Epithelial cell of esophagus (primary cell): ENCODE measurements at places on chromosomes 3 and 15.
A peak's percentile ranks its signal among the peaks of the same experiment; 100 is the strongest.

DNA sequence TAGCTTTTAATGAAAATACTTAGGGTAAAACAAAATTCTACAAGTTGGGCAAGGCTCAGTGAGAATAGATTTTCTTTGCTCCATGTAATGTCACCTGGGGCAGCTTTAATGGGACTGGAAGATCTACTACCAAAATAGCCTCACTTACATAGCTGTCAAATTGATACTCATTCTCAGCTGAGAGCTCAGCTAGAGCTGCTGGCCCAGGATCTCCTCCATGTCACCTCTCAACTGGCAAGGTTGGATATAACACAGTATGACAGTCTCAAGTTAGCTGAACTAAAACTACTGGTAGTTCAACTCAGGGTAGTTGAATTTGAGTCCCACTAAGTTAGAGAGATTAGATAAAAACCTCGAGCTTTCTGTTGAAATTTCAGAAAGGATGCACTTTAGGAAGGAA, 218.5 kb upstream of the PLSCR5 start:
- no peak for DNase-seq

- no peak for DNase-seq
These were observed 67.9 kb upstream of the HEG1 start for GRCh38 chr3:125123451-125124305.

DNA sequence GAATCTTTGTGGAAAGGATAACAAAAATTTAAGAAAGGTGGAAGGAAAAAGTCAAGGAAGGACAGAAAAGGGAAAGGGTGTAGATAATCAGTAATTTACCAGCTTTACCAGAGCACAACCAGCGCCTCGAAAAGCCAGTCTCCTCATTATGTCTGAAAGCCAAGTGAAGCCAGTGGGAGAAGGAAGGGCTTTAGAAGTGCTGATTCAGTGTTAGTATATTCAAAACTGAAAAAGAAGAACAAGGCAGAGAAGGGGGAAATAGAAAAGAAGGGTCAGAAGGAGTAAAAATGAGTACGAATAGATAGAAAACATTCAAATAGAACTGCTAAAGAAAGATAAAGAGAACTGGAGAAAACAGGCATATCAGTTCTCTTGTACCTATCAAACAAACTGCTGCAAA, 4.1 kb downstream of the PBRM1 start:
- no peak for DNase-seq

- no peak for DNase-seq
These were observed 104.7 kb upstream of the SLC7A14 start for GRCh38 chr3:170690661-170690981.

- DNase-seq, result no peak
These were observed 6.5 kb upstream of the FGD5 start for GRCh38 chr3:14812196-14812790.

DNA sequence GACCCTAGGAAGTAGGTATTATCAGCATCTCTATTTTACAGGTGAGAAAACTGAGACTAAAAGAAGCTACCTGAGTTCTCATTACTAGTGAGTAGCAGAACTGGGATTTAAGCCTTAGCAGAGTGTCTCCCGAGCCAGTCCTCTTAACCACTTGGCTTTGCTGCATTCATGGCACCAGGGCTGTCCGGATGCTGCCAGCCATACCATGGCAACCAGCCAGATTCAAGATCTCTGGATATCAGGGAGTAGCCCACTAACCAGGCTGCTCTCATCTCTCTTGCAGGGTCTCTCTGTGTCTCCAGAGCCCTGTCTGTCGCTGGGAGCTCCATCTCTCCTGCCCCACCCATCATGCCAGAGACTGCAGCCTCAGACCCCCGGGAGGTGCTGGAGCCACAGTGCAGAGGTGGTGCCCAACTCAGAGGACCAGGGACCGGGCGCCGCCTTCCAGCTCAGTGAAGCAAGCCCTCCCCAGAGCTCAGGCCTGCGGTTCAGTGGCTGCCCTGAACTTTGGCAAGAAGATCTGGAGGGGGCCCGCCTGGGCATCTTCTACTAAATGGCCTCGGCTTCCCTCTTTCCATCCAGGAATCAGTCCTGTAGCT, 1.7 kb downstream of the MESP2 start:
- no peak for DNase-seq

GRCh38 chr3:111999484-112000324, 982 bp downstream of the TAGLN3 start:
- peak; percentile 27 for DNase-seq

- no peak for DNase-seq
These were observed 25.2 kb downstream of the NOX5 start for GRCh38 chr15:69039516-69040225.

GRCh38 chr15:63195569-63196015, 6.2 kb downstream of the RAB8B start:
- DNase-seq, result no peak

DNA sequence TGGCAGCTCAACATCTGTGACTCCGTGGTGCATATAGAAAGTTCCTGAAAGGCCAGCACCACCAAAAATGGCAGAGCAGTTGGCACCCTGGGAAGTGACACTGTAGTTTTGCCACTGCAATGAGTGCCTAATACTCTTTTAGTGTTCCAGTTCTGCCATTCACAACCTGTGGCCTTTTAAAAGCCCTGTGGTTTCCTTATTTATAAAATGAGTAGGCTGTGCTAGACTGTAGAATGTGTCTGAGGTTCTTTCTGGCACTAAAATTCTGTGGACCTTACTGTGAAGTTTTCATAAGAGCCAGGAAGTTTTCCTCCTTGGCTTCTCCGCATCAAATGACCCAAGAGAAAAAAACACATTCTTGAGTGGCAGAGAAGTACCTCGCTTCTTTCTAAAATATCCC, 74.1 kb downstream of the MME start:
- no peak for DNase-seq

DNA sequence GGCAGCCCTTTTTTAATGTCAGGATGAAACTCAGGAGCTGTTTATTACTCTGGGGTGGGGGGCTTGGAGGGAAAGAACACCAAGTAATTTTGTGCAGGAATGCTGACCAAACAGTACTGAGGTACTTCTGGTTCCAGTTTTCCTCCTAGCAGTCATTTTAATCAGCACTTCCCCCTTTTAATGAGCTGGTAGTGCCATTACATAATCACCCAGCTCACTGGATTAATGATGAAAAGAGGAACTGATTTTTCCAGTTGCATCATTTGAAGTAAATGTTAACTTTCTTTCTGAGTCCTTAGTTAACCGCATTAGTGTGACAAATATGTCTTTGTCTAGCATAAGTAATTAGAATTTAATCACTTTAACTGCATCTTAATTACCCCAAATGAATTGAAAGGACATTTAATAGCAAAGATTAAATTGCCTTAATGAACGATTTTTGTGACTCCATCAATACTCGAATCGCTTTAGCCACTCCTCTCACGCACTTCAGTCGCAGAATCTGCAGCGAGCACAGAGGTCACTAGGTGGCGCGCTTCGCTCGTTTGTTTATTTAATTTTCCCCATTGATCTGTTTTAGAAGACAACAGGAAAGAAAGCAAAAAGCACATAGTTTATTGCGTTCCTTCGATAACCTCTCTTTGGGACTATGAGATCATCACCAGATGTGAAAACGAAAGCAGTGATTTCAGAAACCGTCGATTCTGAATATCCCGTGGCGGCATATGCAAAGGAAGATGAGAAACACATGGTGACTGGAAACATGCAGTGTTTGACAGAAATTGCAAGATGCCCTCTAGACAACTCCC, 9.8 kb downstream of the ONECUT1 start:
- peak; percentile 62 for DNase-seq

GRCh38 chr15:101444015-101444414, 45.5 kb downstream of the PCSK6 start:
- no peak for DNase-seq

DNA sequence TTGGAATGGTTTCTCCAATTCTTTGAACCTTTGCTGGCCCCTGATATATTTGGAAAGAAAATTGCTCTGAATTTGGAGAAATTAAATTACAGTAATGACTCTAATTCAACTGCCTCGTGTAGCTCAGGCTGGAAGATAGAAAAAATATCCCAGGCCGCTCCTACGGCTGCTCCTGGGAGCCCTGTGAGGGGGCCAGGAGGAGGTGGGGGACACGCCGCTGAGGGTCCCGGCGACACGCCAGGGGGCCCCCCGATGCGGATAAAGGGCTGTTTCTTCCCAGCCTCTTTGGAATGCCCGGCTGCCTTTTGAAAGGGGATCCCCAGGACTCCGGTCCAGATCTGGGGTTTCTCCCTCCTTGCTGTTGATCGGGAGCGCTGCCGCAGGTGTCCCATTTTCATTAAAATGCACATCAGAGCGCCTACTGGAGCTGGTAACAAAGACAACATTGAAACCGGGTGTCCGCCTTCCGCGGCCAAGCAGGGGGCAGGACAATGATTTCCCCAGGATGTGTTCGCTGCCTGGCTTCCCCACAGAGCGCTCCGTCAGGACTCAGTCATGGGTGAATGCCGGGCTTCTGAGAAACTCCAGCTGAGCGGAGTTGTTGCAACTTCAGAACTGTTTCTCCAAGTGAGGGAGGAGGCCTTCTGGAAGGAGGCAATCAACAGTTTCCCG, 200.1 kb upstream of the KBTBD8 start:
- DNase-seq, result peak; percentile 51

- DNase-seq, result no peak
These were observed 530.8 kb downstream of the FOXP1 start for GRCh38 chr3:71052716-71053115.

- DNase-seq, result peak; percentile 32
These were observed 73.6 kb downstream of the EEFSEC start for GRCh38 chr3:128226795-128227395.

DNA sequence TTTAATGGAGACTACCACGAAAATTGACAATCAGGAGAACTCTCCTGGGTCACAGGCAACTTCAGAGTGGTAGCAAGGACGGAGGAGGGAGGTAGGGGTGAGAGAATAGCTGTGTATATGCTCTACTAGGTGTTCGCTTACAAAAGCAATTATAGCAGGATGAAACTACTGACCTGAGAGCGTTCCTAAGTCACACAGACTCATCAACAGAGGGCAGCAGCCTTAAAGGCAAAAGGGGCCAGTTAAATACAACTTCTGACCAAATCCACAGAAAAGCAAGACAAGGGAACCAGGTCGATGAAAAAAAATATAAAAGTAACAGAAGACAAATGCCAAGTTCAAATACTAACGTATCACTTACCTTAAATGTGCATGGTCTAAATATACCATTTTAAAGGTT, 894.6 kb downstream of the PLOD2 start:
- no peak for DNase-seq

DNA sequence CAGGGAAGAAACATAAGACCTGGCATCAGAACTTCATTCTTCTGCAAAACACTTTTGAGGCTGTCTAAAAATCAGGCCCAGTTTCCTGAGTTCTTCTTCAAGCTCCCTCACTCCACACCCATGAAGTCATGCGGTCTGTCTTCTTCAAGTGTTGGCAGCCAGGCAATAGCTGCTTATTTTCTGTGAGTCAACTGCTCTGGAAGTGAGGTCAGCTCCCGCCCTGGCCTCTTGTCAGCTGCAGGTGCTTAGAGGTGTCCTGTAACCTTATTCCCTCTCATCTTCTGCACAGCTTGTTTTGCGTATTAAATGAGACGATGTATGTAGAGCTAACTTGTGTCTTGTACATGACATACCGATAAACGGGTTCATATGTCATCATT, 226.1 kb downstream of the ADAMTS17 start:
- DNase-seq, result peak; percentile 77

GRCh38 chr15:48800811-48801455, 9.9 kb downstream of the CEP152 start:
- peak; percentile 43 for DNase-seq
